ENCODE measurements at places on chromosomes 6 and 20.

GRCh38 chr6:109934293-109934692 lies 43.8 kb upstream of the GPR6 start:
- no peak for ATAC-seq

DNA sequence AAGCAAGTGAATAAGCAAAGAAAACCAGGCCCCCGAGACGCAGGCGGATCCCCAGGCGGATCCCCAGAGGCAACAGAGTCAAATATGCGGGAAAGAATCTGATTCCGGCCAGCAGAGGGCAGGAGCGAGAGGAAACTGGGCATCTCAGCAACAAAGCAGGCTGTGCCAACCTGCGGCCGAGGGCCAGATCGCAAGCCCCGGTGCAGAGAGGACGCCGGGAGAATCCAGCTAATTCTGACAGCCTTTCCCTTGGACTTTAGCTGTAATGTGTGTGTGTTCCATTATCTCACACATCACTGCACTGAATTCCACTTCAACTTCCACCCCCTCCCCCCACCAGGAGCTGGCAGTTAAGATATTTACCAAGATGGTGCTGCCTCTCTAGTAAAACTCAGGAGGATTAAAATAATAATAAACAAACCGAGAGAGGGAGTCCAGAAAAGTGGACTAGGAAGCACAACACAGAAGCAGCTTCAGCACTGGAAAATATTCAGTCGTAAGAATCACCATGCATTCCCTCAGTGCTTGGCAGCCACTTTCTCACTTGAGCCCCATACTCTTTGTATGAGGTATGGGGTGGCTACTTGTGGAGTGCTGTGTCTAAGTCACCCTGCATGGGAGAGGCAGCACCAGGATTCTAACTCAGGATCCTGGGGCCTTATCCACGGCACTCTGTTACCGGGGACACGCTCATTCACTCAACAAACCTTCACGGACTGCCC lies 66.2 kb upstream of the SNX9 start:
- peak; percentile 75 for ATAC-seq

- ATAC-seq: no peak
Observed at GRCh38 chr20:50820515-50821256, 25.8 kb downstream of the BCAS4 start.

- ATAC-seq: no peak
Observed at GRCh38 chr6:111803371-111803770, 69.9 kb downstream of the FYN start.

- no peak for ATAC-seq
Observed at GRCh38 chr20:55646851-55647250, 358.5 kb downstream of the CBLN4 start.

- ATAC-seq: peak; percentile 94
Observed at GRCh38 chr6:8321671-8322404, 113.5 kb downstream of the SLC35B3 start.

GRCh38 chr6:163711615-163712565 lies 297.4 kb downstream of the QKI start:
- ATAC-seq: peak; percentile 33

DNA sequence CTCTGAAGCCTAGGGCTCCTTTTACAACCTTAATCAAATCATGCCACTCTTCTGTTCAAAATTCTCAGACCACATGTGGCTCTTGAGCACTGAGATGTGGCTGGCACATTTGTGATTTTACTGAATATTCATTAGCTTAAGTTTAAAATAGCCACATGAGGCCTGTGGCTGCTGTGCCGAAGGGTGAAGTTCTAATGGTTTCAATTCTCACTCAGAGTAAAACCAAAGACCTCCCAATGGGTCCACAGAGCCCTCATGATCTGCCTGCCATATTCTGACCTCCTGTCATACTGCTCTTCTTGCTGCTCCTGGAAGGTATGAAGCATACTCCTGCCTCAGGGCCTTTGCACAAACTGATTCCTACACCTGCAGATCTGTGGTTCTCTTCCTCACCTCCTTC lies 7.8 kb upstream of the CST3 start:
- ATAC-seq: no peak

DNA sequence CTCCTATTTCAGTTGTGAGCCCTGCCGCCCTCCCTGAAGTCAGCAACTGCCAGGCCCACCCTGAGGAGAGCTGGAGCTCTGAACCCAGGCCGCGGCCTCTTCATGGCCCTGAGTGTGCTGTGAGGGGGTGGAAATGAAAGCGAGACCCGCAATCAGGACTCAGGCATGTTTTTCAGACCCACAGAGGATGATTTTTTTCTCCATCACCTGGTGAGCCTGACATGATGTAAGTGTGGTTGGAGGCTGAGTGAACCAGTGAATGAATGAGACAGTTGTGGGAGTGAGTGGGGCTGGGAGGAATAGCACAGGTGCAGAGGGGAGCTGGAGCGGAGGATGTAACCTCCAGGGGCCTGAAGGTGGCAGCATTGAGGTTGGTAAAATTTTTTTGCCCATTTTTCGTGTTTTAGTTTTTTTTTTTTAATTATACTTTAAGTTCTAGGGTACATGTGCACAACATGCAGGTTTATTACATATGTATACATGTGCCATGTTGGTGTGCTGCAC lies 18.3 kb downstream of the RAET1L start:
- ATAC-seq: no peak

GRCh38 chr20:43408848-43409576 lies 48.7 kb upstream of the SRSF6 start:
- ATAC-seq: no peak

GRCh38 chr6:71481011-71481410 lies 192.4 kb downstream of the OGFRL1 start:
- no peak for ATAC-seq

DNA sequence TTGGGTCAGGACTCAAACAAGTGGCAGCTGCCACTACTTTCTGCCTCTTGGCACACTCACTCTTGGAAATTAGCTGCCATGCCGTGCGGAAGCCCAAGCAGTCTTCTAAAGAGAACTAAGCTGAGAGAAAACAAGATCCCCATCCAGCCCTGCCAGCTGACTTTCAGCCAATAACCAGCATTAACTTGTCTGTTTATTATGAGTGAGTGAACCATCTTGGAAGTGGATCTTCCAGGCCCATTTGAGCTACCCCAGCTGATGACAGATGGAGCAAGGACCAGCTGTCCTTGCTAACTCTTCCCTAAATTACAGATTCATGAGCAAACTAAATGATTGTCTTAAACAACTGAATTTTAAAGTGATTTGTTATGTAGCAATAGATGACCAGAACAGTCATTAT lies 73.9 kb upstream of the RBM24 start:
- no peak for ATAC-seq

DNA sequence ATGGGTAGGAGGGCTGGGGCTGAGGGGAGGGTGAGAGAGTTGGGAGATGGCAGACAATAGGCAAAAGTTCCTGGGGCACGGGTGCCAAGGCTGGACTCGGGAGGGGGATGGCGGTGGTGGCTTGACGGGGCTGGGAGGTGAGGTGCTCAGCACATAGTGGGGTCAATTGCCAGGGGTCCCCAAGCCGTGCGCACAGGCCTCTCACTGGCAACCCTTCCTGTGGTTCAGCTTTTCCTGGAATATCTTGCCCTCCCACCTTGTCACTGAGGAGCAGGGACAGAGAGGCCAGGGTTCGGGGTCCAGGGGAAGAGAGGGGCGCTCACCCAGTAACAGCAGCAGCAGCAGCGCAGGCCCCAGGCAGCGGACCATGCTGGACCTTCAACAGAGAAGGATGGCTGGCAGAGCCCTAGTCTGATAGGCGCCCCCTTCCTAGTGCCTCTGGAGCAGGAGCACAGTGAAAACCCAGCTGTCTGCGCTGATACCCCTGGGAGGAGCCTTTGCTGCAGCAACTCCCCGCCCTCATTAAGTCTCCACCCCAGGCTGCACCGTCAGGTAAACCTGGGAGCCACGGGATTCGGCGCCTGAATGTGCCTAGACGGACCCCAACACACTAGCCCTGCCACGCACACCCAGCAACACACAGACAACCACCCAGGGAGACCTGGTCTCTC lies at the start of gene GFRA4:
TSS of gene GFRA4 (minus strand) at position 369 of the 671 bp plus-strand sequence. CDS start at position 369, 0 bp downstream.
- no peak for ATAC-seq

- no peak for ATAC-seq
Observed at GRCh38 chr6:128118401-128118800, 217.5 kb upstream of the THEMIS start.

DNA sequence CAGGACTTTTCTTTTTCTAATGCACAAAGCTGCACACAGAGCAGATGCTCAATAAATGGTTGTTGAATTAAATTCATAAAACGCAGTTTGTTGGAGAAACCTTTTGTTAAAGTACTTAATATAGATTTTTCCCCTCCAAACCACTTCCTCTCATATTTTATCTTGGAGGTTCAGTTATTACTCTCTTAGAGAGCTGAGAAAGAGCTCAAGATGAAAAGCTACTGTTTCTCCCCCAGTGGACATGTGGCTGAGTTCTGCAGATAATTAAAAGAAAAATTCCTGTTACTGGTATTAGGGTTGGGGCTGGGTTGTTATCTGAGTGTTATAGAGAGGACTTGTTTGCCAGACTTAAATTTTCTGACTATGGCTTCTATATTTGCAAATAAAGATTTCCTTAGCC lies 294.0 kb downstream of the TBC1D7 start:
- no peak for ATAC-seq

DNA sequence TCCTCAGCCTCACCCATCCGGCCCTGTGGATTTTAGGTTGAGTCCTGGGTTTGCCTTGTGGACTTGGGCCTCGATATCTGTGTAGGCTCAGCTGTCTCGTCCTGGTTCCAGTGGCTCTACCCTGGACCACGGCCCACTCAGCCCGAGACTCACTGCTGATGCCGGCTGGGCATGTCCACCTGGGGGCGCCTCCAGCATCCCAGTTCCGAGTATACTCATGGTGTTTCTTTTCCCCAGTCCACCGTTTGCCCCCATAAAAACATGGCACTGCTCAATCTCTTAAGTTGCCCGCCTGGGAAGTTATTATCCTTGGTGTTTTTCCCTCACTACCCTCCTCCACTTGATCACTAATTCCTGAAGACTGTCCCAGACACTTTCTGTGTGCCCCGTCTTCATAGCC lies 99.1 kb downstream of the ARID1B start:
- no peak for ATAC-seq

GRCh38 chr6:166087246-166087645 lies 80.4 kb downstream of the TBXT start:
- no peak for ATAC-seq

- no peak for ATAC-seq
Observed at GRCh38 chr6:114108119-114109002, 137.4 kb upstream of the HDAC2 start.

DNA sequence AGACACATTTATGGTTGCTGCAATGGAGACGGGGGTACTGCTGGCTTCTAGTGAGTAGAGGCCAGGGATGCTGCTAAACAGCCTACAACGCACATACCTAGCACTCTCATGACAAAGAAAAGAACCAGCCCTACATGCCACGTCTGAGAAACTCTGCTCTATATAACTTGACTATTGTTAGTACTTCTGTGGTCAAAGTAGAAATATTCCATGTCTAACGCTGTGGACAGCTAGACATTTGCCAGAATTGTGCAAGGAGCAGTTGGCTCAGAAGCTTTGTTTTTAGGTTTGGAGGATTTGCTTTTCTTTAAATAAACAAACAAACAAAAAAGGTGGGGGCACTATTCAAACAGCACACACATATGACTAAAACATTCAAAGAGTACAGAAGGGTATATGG lies 20.5 kb downstream of the UBE2V1 start:
- ATAC-seq: no peak

- no peak for ATAC-seq
Observed at GRCh38 chr6:5869676-5870075, 137.0 kb downstream of the NRN1 start.

- ATAC-seq: peak; percentile 99
Observed at GRCh38 chr6:121549736-121550135, 114.3 kb downstream of the GJA1 start.

DNA sequence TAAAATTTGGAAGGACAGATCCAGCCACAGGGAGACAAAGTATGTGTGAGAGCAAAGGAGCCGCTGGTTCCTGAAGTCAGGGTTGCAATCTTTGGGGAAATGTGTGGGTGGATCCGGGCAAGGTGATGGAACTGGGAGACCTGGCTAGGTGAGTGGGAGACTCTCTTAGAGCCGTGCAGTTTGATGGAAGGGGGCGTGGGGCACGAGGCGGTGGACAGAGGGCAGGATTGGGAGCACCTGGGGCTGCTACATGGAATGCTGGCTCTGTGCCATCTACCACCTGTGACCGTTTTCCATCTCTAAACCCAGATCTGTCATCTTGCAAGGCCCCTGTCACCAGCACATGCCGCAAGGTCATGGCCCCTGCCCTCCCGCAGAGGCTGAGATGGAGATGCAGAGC lies 268.4 kb downstream of the SMOC2 start:
- ATAC-seq: no peak

DNA sequence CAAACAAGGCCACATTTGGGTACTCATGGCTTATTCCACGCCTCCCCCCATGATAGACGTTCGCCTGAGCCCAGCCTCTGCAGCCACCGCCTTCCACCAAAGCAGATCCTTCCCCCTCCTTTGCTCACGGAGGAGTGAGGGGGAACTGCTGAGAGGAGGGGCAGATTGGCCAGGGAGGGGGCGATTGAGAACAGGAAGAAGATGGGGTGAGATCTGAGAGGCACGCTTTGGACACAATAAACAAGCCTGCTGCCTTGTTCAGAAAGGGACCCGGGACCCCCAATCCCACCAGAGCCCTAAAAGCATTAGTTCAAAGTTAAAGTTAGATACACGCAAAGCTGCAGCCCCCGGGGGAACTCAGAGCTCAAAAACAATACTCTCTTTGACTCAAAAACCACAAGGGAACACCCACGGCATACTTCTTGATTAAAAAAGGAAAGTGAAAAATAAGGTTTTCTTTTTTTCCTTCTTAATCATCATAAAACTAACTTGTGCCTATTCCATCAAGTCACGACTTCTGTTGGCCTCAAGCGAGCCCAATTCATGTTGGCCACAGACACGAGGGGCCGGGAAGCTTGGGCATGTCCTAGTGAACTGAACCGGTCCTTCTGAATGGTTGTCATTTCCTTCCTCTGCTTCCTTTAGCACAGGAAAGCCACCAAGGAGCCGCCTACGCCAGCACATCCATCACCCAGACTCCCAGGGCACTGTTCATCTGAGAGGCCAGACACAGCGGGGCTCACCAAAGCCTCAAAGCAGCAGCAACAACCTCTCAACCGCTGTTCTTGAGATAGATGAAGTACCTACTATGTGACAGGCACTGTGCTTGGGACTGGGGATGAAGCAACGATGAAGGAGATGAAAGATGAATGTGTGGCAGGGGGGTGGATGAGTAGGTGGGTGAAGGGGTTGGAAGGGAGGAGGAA lies 44.7 kb downstream of the NFATC2 start:
- peak; percentile 26 for ATAC-seq

DNA sequence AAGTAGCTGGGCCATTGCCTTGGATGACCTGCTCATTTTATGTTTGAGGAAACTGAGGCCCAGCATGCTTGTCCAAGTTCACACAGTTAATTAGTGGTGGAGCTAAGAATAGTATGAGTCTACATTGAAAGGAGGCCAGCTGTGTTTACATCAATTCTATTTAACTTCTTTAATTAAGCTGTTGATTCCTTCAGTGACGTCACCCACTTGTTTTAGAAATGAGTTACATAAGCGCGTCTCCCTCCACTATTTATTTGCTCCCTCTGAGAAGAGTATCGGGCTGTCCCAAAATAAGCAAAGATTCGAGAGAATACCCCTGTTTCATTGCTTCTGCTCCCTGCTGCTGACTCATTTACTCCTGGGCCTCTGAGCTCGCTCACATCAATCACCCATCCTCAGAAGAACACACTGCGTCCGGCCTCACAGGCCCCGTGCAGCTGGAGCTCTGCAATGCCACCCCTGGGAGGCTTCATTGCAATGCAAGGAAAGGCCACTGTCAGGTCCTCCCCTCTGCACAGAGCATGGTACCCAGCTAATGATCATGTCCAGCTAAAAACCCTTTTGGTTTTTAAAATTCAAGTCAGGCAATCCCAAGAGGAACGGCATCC lies 74.8 kb upstream of the BMP2 start:
- no peak for ATAC-seq
